Activated naive CD4-positive, alpha-beta T cell treated with anti-CD3 and anti-CD28 coated beads, Interleukin-2, amount 50 U/mL, for 72 hours (primary cell): ENCODE measurements at places on chromosomes 6 and 20. TPM values are rescaled to one million over a fixed set of nuclear protein-coding genes. Genes with fewer than 3 reads are reported as not detected.

PIGU gene
- total RNA-seq, result 20.6 TPM

HLA-DPB1 gene
- total RNA-seq, result 39.0 TPM

PEX6 gene
- total RNA-seq, result 7.9 TPM

CALHM5 gene
- total RNA-seq, result not detected

AGPAT1 gene
- total RNA-seq, result 33.2 TPM

LY6G6F gene
- not detected for total RNA-seq

APOBEC2 gene
- total RNA-seq, result not detected

MAD2L1BP gene
- 38.4 TPM for total RNA-seq

HECA gene
- total RNA-seq, result 83.3 TPM

TUBB2B gene
- total RNA-seq, result 0.43 TPM

MTFR2 gene
- 25.9 TPM for total RNA-seq

SCRT2 gene
- total RNA-seq, result not detected
